ENCODE measurements at places on chromosomes 3 and 15.

DNA sequence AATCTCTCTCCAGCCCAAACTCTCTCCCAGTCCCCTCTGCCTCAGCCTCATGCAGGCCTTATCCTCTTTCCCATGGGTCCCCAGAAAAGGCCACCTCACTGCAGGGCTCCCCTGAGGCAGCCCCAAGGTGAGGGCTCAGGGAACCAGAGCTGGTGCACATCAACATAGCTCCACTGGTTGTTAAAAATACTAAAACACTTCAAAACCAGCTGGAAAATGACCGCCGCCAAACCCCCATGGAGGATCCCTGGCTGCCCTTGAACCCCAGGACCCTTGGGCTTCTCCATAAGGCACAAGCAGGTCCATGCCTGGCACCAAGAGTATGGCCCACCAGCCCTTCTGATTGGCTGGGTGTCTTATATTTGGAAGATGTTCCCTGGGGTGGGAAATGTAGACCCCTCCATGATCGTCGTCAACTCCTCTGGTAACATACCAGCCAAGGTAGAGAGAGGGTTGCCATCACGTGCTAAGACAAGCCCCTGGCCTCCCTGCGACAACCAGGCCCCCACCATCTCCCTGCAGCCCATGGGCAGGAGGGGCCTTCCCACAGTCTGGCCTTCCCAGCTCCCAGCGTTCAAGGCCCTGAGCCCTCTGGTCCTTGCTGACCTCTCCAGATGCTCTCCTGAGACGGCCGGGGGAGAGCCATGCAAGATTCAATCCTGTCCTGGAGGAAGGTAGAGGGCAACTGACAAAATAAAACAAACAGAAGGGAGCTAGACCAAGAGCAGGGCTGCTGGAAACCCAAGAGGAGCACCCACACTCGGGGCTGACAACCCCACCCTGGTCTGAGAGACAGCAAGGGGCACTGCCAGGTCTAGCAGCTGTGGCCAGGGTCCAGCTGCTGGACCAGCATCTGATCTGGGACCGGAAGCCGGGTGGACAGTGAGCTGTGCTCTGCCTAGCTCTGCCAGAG is 132.1 kb upstream of the PRR20G start:
- no peak for DNase-seq

DNA sequence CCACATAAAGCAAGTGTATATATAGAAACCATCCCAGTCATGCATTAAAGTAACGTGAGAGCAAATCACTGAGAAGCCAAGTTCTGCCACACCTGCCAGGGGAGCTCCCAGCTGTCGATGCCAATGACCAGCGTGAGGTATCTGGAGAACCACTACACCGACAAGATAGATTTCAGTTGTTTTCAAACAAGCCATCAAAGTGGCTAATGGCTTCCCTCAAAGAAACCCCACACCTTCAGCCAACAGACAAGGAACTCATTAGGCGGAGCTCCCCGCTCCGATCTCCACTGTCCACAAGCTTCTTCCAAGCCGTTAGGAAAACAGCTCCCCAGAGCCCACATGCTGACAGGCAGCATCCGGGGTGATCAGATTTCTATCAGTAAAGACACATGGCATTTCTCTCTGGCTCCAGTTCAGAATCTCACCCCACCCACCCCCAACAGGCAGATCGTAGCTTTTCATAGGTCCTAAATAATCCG is 54.2 kb upstream of the SPATA12 start:
- no peak for DNase-seq

- no peak for DNase-seq
Measured at GRCh38 chr3:71528816-71529215, 54.7 kb downstream of the FOXP1 start.

- no peak for DNase-seq
Measured at GRCh38 chr3:71095511-71096291, 487.8 kb downstream of the FOXP1 start.

DNA sequence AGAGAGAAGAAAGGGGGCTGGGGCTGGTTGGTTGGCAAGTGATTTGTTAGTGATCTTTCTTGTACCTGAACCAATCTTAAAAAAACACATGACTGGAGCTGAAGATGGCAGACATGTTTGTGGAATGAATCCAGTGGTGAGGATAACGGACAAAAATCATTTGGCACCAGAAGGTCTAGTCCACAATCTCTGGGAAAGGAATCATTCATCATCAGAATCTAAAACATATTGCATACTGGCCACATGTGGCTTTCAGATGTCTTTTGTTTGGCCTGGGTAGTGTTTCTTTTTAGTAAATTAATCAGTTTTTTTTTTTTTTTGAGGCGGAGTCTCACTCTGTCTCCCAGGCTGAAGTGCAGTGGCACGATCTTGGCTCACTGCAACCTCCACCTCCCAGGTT is 5.0 kb downstream of the NEK11 start:
- DNase-seq: no peak

- no peak for DNase-seq
Measured at GRCh38 chr3:21901484-21901883, 150.5 kb upstream of the ZNF385D start.

GRCh38 chr15:40499931-40500330 is 29.1 kb downstream of the CHST14 start:
- DNase-seq: no peak

DNA sequence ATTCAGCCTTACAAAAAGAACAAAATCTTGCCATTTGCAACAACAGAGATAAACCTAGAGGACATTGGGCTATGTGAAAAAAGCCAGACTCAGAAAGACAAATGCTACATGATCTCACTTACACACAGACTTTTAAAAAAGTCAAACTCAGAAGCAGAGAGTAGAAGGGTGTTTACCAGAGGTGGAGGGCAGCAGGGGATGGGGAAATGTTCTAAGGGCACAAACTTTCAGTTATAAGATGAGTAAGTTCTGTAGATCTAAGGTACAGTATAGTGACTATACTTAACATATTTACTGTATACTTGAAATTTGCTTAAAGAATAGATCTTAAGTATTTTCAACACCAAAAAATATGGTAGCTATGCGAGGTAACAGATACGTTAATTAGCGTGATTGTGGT is 3.0 kb downstream of the MYEF2 start:
- no peak for DNase-seq

DNA sequence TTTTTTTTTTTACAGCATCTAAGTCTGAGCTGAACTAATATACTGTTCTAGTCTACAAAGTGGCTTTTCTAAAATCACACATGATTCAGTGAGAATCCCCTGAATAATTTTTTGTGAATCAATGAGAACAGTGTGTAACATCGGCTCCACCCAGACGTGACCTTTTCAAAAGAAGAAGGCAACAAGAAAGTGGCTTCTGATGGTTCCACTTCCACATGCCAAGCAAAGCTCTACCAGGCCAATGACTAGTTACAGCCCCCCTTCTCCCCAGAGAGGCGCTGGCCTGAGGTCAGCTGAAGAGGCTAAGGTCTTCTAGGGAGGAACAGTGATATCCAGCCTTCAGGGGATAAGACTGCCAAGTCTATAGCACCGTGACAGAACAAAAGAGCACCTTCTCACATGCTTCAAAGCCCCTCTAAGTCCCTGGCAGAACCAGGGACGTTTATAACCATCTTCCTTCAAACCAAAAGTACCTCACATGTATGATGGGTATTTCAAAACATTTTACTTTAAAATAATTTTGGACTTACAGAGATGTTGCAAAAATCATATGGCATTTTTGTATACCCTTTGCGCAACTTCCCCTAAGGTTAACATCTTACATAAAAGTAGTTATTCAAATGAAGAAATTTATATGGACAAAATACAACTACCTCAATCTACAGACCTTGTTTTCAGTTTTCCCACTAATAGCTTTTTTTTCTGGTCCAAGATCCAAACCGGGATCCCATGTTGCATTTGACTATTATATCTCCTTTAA is 177.9 kb downstream of the OSBPL10 start:
- no peak for DNase-seq

GRCh38 chr15:78024883-78025282 is 52.6 kb downstream of the TBC1D2B start:
- no peak for DNase-seq

DNA sequence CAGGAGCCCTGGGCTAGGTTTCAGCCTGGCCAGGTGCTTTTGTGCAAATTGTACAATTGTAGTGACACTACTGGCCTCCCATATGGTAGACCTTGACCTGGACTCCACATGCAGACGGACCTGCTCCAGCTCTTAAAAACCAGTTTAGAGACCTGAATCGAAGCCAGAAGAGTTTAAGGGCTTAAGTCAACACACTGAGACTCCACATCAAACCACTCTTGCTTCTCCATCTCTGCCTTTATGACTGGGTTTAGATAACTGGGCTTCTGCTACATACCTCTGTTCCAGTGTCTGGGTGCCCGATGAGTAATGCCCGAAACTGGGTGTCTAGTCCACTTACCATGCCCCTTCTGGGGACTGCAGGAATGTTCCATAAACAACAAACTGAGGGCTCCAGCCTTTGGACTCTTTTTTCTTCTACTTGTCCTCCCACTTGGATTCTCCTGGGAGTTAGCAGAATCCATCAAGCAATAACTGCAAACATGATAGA is 32.8 kb downstream of the TMEM212 start:
- no peak for DNase-seq

DNA sequence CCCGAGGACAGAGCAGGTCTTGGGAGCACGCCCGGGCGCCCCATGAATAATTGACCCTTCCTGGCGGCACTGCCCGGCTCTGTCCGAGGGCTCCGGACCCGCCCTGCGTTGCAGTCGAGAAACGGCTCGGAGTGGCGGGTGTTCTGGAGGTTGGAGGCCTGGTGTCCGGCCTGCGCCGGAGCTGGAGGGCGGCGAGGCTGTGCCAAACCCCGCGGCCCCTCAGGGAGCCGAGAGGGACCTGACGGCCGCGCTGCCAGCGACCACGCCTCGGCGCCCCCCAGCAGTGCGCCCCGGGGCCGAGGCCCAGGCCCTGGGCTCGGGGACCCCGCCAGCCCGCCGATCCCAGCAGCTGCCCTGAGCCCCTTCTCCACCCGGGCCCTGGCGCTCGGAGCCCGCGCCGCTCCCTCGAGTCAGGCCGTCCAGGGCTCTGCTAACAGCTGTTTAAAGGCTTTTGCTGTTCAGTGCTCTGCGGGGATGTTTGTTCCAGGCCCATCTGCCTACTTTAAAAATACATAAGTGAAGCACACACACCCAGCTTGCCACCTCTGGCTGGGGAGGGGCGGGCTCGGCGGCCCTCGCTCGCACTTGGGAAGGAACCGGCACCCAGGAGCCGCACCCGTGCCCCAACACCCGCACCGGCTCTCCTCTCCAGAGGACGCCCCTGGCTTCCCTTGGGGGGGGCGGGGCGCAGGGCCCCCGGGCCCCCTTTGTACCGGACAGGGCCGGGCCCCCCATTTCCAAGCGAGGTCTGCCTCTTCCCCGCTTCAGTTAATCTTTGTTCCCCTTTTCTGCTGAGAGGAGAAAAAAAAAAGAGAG is 730 bp upstream of the ZNF710 start:
- DNase-seq: no peak

- no peak for DNase-seq
Measured at GRCh38 chr3:115380883-115381572, 233.9 kb upstream of the ZBTB20 start.

DNA sequence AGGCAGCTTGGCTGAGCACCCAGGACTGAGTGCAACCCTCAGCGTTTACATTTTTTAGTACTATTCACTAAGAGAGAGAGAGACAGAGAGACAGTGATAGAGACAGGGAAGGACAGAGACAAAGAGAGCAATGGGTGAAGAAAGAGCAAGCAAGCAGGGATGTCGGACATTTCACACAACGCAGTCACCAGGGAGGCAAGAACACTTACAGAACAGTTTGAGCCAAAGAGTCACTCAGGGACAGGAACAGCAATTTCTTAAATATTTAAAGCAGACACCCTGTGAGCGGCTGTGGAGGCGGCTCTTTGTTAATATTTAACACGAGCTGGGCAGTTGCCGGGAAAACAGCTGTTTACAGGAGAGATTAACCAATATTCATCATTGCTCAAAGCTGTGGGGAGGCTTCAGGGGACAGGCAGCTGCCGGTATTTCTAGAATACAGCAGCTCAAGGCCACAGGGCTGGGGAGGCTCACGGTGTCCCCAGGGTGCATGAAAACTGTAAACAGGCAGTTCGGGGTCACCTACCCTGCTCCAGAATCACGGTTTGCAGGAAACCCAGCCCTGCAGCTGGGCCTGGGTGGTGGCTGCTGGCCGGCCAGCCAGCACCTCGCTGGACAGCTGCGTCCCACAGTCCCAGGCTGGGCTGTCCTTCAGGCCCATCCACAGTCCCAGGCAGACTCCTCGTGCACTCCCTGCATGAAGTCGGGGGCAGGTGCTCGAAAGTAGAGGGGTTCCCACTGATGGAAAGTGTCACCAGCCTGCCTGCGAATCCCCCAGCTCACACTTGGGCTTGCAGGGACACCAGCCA is 38.8 kb upstream of the PCSK6 start:
- DNase-seq: no peak

DNA sequence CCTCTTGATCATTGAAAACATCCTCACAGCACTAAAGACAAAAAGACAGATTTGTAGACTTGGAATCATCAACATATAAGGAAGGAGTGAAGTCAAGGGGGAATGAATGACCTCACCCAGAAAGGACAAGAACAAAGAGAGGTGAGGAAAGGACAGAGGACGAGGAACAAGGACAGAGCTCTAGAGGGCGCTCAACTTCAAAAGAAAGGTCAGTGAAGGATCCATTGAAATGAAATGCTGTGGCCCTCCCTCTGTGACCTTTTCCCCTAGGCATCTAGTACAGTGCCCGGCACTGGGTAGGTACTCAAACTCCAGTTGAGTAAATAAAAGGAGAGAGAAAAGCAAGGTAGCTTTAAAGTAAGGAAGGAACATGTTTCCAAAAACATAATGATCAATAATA is 2.6 kb downstream of the ATP8B4 start:
- no peak for DNase-seq

GRCh38 chr3:126259411-126260391 is 79.3 kb upstream of the ALDH1L1 start:
- DNase-seq: no peak

DNA sequence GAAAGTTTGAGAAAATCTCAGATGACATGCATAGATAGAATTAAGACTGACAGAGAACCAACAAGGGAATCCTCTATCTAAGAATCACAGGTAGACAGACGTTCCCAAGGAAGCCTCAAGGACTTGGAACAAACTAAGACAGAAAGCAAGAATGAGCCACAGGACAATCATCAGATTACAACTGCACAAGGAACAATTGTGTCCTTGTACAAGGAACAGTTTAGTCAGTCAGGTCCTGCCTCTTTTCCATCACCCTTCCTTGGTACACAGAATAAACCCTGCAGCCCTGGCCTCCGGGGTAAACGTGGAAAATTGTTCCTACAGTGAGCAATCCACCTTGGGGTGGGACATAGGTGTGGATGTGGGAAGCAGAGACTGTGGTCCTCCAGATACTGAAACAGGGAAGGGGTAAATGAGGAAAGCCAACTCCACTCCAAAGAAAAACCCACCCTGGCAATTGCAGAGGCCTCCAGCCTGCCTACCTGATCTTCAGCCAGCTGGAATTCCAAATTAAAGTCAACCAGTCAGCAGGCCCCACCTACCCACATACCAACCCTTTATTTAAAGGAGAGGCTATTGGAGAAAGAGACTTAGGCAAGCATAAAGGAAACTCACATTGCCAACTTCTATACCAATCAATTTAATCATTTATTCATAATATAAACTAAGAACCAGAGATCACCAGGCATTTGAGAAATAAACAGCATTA is 73.4 kb downstream of the ULK4 start:
- DNase-seq: no peak

- DNase-seq: no peak
Measured at GRCh38 chr15:78977091-78977571, 32.3 kb upstream of the CTSH start.

GRCh38 chr3:170470063-170471016 is 51.7 kb downstream of the CLDN11 start:
- no peak for DNase-seq
